ENCODE measurements at places on chromosomes 6 and 20.
A peak's percentile ranks its signal among the peaks of the same experiment; 100 is the strongest.

GRCh38 chr6:167140589-167141474 lies 16.9 kb downstream of the GPR31 start:
- DNase-seq: no peak

GRCh38 chr20:44273231-44274215 lies 26.4 kb downstream of the GDAP1L1 start:
- DNase-seq: no peak

- DNase-seq: no peak
These were observed 8.8 kb upstream of the ABRACL start for GRCh38 chr6:139019722-139020121.

GRCh38 chr6:157150076-157150475 lies 173.2 kb downstream of the TMEM242 start:
- no peak for DNase-seq

- DNase-seq: no peak
These were observed 89.0 kb downstream of the IPCEF1 start for GRCh38 chr6:154267508-154268106.

DNA sequence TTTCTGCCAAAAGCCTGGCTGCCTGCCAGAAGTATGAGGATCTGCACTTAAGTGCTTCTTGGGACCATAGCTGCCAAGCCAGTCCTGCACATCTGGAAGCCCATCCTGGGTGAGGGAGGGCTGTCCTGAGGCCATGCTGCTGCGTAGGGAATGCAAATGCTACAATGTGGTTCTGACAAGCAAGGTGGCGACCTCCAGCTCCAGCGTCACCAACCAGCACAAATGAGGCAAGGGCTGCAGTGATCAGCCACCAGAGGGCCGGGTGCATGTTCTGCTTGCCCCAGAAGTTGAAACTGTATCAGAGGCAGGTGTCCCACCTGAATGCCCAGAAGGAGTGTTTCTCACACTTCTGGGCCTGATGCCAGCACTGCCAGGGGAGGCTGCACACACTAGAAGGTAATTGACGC lies 99.1 kb upstream of the KCNQ5 start:
- DNase-seq: no peak

DNA sequence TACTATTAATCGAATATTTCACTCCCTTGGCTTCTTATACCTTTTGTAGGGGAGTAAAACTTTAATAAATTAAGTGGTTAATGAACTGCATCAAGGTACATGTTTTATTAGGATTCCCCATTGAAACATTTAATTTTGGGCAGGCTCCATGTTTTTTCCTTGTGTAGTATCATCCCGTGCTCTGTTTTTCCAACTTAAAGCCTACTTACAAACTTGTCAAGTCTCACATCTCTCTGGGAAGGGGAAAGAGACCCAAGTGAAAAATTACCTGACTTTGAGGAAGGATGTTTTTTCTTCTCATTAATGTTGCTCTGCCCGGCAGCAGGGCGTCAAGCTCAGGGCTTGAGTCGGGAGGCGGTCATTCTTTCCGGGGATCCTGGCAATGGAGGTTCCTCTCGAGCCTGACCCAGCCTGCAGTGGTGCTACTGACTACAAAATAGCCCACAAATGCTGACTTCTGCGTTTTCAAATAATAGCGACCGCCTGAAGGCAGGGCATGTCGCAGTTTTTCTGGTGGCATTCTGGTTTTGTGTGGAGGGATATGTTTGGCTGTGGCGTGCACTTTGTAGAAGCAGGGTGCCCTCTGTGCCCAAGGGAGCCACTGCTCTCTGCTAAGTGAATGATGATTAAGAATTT lies 2.4 kb downstream of the DSP start:
- no peak for DNase-seq

- DNase-seq: no peak
These were observed at the start of gene GDAP1L1 for GRCh38 chr20:44247131-44247571. Gene GDAP1L1 (plus strand): TSS chr20:44247308. CDS start chr20:44247335, 27 bp downstream.

DNA sequence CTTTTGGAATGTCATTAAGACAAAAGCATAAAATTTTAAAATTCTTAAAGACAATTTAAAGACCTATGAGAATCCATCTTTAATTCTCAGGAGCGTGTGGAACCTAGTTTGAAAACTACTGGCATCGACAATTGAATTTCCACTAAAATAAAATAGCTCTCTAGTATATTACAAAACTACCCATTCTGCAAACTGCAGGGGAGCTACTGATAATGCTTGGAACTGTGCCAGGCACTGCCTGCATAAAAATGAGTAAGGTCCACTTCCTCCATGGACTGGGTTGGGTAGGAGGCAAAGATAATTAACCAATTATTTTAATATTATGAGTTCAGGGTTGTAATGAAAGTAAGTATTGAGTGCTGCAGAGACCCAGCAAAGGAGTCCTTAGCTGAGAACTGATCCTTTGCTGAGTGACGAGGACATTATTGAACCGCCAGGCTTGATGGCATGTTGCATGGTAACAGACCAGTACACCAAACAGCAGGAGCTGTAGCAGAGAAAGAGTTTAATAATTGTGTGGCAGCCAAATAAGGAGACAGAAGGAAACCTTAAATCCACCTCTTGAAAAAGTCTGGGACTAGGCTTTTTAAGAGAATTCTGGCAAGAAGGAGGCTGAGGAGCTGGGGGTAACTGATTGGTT lies 261.3 kb downstream of the ESR1 start:
- DNase-seq: no peak

DNA sequence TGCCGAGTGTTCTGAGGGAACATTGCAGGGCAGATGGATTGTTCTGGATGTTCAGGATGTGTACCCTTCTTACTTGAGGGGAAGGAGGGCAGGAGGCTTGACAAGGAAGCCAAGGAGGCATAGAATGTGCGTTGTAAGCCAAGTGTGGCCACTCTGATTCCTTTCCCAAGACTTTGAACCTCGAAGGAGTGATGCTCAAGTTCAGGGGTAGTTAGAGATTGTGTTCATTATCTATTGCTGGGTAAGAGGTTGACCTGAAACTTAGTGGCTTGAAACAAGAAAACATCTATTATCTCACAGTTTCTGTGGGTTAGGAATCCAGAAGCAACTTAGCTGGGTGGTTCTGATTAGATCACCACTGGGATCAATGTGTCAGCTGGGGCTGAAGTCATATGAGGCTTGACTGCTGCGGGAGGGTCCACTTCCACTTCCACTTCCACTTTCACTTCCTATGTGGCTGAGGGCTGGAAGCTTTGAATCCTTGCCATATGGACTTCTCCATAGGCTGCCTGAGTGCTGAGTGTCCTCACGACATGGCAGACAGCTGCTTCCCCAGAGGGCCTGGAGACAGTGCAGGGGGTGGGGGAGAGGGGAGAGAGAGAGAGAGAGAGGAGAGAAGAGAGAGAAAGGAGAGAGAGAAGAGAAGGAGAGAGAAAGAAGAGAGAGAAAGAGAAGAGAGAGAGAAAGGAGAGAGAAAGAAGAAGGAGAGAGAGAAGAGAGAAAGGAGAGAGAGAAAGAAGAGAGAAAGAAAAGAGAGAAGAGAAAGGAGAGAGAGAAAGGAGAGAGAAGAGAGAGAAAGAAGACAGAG lies 6.9 kb upstream of the CD40 start:
- DNase-seq: peak; percentile 46

- DNase-seq: no peak
These were observed 34.9 kb upstream of the ALDH8A1 start for GRCh38 chr6:134984821-134985220.

- no peak for DNase-seq
These were observed 153.2 kb downstream of the TBC1D7 start for GRCh38 chr6:13175087-13175486.

- no peak for DNase-seq
These were observed 301.2 kb upstream of the BMP2 start for GRCh38 chr20:6466075-6466810.

DNA sequence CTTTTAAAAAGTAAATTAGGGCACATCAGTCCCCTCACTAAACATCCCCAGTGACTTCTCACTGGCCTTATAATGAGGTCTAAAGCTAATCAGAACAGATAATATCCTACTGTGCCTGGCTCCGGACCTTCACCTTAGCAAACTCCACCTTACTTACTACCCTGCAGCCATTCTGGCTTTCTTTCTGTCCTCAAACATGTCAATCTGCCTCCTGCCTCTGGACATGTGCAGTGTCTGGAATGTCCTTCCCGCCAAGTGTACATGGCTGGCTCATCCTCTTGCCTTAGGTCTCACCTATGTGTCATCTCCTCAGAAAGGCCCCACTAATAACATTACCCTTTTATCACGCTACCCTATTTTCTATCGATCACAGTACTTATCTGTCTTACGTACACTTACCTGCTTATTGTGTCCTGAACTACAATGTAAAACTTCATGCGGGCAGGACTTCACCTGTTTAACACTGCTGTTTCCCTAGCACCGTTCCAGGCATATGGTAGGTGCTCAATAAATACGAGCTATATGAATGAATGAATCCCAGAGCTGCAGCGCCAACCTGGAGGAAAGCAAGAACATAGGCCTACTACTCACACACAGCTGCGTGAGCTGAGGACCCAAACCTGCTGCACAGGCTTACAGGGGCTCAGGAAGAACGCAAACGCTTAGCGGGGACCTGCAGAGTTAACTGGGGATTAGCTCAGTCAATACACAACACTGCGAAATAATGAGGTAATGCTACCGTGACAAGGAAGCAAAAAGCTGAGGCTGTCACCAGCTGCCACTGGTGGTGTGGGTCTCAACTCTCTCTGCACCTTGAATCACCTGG lies 991 bp downstream of the UQCC2 start:
- DNase-seq: no peak

DNA sequence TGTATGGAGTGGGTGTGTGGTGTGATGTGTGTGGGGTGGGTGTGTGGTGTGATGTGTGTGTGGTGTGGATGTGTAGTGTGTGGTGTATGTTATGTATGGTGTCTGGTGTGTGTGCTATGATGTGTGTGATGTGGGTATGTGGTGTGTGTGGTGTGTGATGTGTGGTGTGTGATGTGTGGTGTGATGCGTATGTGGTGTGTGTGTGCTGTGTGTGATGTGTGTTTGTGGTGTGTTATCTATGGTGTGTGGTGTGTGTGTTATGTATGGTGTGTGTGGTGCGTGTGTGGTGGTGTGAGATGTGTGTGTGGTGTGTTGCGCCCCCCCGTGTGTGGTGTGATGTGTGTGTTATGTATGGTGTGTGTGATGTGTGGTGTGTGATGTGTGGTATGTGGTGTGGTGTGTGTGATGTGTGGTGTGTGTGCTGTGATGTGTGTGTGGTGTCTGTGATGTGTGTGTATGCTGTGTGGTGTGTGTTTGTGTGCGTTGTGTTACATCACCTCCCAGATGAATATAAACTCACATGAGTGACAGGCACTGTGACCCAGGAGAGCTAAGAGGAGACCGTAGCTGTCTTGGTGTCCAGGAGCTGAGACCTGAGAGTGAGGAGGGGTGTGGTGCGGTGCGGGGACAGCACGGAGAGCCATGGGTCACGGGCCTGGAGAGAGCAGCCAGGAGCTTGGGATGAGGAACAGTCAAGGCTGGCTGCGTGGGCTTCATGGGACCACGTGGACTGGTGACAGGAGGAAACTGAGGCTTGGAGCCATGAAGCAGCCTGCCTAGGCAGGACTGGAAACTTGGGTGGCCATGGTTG lies 8.8 kb downstream of the DLGAP4 start:
- no peak for DNase-seq

DNA sequence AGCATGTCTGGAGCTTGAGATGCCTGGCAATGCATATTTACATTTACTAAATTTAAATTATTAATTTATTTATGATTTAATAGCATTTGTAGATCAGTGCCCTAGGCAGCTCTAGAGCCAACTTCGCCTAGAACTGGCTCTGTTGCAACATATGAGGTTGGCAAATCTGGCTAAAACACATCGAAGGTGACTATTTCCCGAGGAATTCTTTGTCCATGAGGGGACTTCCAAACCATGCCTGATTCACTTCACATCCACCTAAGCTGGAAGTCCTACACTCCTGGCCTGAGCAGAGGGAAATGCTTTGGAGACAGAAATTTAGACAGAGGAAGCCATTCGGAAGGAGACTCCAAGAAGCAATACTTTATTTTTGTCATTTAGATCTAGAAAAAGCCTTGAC lies 211.0 kb upstream of the ARG1 start:
- no peak for DNase-seq

- no peak for DNase-seq
These were observed 27.0 kb downstream of the SOD2 start for GRCh38 chr6:159665868-159666635.

- DNase-seq: no peak
These were observed 41.9 kb downstream of the UTRN start for GRCh38 chr6:144327081-144327480.

DNA sequence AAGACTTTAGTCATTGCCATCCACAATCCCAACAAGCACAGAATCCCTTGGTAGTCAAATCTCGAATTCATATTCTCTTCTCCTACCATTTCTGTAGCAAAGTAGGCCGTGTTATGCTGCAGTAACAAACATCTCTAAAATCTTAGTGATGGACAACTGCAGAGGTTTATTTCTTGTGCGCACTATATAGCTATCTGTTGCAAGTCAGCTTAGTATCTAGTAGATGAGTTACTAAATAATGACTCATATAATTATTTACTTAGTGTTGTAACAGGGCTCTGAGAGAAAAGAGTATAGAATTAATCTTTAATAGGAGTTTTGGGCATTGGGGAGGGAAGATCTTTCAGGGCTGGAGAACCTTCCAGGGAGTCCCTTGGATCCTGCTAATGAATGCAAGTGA lies 73.3 kb downstream of the CAP2 start:
- DNase-seq: no peak

DNA sequence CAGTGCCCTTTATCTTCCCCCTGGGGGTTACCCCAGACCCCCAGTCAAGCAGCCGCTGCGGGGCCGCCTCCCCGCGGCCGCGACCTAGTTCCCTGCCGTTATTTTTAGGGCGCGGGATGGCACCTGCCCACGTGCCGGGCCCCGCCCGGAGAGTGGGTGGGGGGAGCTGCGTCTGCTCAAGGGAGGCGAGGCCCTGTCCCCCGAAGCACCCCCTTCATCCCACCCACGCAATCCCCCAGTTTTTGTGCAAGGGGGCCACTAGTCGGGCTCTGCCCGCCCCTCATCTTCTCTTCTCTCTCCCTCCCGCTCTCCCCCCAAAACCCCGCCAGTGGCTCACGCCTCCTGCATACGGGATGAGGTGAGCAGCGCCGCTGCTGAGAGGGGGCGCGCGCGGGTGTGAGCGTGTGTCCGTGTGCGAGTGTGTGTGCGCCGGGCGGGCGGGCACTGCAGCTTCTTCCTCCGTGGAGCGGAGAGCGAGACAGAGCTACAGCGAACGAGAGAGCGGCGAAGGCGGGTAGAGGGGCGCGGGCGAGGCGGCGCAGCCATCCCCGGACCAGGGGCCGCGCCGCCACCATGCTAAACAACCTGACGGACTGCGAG lies at the start of gene SLC12A5:
Gene SLC12A5 (plus strand): TSS at position 444 of the 600 bp plus-strand sequence. CDS start 130 bp downstream, at position 574.
- no peak for DNase-seq

- DNase-seq: no peak
These were observed 108.5 kb downstream of the DHX35 start for GRCh38 chr20:39070484-39071231.

DNA sequence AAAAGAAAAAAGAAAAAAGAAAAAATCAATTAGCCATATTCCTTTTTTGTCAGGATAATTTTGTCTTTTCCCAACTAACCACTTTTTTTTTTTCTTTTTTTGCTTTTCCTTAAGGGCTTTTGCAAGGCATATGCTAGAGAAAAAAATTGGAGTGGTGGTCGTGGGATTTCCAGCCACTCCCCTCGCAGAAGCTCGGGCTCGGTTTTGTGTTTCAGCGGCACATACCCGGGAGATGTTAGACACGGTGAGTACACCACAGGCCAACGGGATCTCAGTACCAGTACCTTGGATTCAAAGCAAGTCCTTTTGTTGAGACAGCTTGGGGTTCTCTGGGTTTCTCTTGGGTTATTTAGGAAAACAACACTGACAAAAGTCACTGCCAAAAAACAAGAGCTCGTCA lies 61.2 kb upstream of the ISM1 start:
- no peak for DNase-seq

- DNase-seq: no peak
These were observed 65.0 kb upstream of the EEF1A1 start for GRCh38 chr6:73585566-73586415.

- no peak for DNase-seq
These were observed 24.9 kb upstream of the PAQR8 start for GRCh38 chr6:52336919-52337561.
